ENCODE measurements at places on chromosomes 11 and 22.

DNA sequence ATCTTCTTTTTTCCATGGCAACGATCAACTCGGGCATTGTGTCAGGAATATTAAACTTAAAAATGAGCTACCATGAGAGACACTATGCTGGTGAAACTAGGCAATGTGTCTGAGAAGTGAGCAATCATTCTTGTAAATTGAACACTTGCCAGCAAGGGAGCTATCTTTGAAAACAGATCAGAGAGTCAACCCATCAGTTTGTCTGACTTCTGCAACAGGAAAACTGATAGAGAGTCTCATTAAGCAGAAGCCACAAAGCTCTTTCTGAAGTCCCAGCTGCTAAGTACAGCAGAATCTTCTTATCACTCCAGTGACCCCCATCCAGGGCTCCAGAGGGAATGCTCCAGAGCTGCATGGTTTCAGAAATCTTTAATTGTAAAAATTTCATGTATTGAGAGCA is 114.7 kb downstream of the MSANTD4 start:
- no peak for DNase-seq

DNA sequence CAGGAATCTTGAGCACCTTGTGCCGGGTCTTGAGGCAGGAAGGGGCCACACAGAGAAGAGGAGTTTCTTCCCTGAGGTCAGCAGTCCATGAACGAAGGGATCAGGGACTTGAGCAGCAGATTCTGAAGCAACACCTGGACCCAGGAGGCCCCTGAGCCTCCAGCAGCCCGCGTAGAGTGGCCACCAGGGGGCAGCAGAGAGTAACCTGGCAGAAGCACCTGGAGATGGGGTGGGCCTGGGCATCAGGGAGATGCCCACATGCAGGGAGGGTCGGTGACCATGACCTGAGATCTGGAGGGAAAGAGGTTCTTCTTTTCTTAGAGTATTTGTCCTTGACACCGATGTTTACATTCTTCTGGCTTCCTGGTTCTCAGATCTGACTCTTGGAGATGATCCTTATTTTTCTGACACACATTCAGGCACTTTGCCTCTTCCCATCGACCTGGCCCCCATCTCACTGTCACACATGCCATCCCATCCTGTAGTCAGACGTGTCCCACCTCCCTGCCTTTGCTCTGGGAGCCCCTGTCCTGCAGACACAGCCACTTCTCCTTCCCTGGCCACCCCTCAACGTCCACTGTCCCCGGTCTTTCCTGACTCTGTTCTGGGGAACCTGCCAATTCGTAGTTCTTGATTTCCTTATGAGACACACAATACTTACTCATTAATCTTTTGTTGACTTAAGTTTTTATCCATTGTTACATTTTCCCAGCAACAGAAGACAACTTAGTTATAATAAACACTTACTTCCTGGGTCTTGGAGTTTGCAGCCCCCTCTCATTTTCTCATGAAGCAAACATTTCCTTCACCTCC is 66.5 kb downstream of the GGTLC2 start:
- peak; percentile 68 for DNase-seq

GRCh38 chr11:113538451-113539412 is 63.5 kb upstream of the DRD2 start:
- no peak for DNase-seq

DNA sequence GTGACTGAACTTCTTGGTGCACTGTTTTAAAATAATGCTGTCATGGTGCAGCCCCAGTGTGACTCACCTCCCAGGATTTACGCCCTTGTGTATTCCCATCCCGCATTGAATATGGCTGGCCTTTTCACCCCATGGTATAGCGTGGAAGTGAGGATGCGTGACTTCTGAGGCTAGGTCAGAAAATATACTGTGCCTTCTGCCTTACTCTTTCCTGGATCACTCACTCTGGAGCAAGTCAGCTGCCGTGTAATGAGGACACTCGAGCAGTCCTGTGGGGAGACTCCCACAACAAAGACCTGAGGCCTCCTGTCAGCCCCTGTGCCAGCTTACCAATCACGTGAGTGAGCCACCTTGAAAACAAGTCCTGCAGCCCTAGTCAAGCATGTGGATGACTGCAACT is 471.9 kb upstream of the KIRREL3 start:
- DNase-seq: no peak

DNA sequence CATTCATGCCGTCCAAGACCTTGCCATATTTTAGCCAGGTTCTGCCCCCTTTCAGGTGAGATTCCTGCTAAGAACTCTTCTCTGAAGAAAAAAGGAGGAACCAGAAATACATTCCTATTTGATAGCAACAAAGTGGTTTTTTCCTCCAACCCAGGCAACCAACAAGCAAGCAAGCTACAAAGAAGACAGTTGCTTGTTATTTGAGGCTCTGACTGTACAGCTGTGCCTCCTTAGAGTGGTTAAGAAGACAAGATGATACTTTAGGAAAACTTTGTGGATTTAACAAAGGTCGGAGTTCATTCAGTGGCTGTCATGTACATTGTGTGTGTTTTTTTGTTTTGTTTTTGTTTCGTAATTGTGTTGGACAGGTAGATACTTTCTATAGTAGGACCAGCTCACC is 21.7 kb downstream of the TEAD1 start:
- no peak for DNase-seq

DNA sequence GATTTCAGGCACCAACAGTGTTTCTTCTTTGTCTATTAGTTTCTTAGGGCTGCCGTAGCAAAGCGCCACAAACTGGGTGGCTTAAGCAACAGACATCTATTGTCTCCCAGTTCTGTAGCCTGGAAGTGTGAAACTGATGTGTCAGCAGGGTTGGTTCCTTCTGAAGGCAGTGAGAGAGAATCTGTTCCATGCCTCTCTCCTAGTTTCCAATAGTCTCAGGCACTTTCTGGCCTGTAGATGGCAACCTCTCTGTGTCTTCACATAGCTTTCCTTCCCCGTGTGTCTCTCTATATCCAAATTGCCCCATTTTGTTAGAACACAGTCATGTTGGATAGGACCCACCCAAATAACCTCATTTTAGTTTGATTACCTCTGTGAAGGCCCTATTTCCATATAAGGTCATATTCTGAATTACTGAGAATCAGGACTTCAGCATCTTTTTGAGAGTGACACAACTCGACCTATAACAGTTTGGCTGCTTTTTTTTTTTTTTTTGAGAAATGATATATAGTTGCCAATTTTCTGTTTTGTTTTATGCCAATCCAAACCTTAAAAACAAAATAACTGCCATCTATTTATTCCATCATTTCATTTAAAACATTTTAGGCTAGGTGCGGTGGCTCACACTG is 108.2 kb downstream of the SLC36A4 start:
- DNase-seq: no peak

DNA sequence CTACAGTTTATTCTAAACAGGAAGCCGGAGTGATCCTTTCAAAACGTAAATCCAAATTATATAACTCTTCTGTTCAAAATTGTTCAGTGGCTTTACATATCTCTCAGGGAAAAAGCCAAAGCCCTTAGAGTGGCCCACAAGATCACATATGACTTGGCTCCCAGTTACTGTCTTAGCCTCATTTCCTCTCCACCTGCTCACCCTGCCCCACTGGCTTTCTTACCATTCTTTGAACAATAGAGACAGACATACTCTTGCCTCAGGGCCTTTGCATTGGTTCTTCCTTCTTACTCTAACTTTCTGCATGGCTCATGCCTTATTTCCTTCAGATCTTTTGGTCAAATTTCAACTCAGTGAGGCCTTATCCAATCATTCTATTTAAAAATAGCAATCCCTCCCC is 52.1 kb downstream of the STIM1 start:
- DNase-seq: no peak

- peak; percentile 49 for DNase-seq
Observed at GRCh38 chr22:23233752-23234408, 53.6 kb downstream of the BCR start.

DNA sequence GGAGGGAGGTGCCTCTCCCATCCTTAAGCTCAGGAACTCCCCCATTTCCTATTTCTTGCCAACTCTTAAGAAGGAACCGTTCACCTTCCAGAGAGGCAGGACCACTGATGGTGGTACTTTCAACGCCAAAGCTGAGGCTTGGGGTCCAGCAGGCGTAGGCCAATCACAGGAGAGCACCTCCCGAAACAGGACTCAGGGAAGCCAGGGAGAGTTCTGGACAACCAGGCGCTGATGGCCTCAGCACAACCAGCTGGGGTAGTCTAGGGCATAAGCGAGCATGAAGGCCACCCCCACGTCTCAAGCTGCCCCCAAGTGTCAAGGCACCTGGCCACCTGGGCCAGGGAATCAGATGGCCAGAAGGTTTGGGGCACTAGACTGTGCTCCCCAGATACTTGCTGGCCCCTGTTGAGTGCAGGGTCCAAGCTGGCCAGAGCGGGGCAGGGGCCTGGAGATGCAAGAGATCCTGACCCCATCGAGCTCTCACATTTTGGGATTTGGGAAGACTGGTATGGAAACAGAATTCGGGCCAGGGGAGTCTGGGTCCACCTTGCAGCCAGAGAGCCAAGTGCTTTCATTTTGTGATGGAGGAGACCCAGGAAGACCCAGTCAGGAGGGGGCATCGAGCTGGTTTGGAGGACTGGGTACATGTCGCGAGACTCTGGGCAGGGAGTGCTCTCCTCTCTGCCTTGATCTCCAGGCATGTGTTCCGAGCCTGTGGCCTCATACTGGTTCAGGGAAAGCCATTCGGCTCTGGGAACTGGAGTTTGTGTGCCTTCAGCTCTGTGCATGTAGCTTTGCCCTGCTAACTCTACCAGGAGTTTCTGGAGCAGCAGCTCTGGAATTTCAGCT is 926 bp downstream of the CD6 start:
- no peak for DNase-seq

DNA sequence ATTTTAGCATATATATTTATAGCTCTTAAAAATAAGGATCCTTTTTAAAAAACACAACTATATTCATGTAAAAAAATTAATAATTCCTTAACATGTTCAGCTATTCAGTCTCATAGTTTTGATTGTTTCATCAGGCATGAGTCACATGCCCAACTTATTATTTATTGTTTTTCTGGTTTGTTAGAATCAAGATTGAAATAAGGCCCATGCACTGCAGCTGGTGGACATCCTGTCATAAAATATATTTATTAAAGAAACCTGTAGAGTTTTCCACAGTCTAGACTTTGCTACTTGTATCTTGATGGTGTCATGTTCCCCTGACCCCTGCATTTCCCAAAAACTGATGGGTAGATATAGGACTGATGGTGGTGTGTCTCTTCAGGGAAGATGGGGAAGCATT is 77.4 kb downstream of the PARVA start:
- DNase-seq: no peak

GRCh38 chr11:12242966-12243365 is 132.6 kb downstream of the MICAL2 start:
- DNase-seq: no peak

DNA sequence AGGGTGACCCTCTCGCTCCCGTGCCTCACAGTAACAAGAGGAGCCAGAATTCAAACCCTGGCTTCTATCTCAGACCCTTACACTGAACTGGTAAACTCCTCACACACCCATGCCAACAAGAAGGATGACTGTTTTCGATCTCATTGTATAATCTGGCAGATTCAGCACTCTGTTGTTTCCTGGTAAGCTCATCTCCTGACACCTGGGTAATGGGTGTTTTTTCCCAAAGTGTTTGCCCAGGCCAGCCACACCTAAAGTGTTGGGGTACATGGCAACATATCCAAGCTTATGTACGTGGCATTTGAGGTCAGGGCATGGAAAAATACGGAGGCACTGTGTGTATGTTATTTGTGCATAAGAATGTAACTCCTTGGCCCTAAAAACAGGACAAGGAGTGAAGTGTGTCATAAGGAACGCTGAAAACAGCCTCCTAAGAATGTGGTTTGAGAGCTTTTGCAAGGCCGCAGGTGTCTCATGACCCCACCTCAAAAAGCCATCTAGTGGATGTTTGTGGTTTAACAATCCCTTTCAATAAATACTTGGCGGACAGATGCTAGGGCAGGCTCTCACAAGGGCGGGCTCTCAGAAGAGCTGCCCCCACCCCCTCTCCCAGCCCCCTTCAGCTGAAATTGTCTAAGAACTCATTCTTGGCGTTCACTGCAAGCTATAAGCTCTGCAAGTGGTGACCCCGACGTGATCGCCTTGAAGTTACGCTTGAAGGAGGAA is at the start of gene MS4A15:
Gene MS4A15, plus strand, starts transcription at position 561 of the 726 bp plus-strand sequence. CDS start 6,867 bp downstream, outside the sequence.
- DNase-seq: no peak

- peak; percentile 57 for DNase-seq
Observed at GRCh38 chr11:1832211-1832919, 2.4 kb upstream of the SYT8 start.

GRCh38 chr22:38353701-38354100 is 36.5 kb upstream of the CSNK1E start:
- DNase-seq: no peak

DNA sequence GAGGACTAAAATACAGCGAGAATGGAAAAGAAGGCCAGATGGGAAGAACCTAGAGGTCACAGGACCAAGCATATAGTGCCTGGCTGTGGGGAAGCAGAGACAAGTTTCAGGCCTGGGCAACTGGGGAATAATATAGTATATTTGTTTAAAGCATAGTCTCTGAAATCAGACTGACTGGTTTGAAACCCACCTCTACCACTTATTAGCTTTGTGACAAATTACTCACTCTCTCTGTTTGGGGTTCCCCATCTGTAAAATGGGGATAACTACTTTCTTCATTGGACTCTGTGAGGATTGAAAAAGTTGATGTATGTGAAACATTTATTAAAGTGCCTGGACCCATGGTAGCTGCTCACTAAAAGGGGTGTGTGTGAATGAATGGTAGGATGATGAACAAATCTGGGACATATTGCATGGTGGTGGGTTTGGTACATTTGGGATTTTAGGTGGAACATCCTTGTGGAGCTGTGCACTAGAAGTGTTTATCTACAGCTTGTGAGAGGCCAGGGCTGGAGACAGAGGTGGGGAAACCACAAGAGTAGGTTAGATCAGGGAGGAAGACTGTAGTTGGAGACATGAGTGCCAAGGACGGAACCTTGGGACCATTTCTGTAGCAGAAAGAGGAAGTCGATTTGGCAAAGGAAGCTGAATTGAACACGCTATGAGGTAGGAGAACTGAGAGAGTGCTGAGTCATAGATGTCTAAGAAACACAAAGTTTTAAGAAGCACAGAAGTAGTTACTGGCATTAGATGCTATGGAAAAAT is 52.6 kb downstream of the SWAP70 start:
- DNase-seq: no peak

DNA sequence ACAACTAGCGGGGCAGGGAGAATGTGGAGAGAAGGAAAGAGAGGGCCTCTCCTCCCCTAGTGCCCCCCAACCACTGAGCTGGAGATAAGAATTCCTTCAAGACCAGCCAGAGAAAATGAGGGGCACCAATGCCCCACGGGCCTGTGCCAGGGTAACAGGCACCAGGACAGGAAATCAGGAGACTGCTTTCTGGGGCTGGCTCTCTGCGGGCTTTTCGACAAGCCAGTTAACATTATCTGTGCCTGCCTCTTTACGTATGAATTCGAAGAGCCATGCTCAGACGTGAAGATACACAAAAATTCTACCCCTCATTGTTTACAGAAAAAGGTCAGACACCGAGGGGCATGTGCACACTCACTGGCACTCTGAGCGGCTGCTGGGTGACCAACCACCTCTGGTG is 52.1 kb downstream of the MYH9 start:
- DNase-seq: no peak

- DNase-seq: no peak
Observed at GRCh38 chr11:78397398-78397797, 20.2 kb downstream of the GAB2 start.

- no peak for DNase-seq
Observed at GRCh38 chr22:26828311-26828710, 170.9 kb downstream of the MIAT start.

Data from stimulated activated CD8-positive, alpha-beta memory T cell treated with anti-CD3 and anti-CD28 coated beads, Interleukin-4, amount 100 ng/mL, for 24 hours (primary cell).